ENCODE measurements at places on chromosomes 1 and 21. TPM values are rescaled to one million over a fixed set of nuclear protein-coding genes. Genes with fewer than 3 reads are reported as not detected.

- DNase-seq, result no peak
Observed at GRCh38 chr1:30686236-30686935, 37.0 kb downstream of the MATN1 start.

- DNase-seq, result no peak
Observed at GRCh38 chr1:54610048-54610447, 13.3 kb downstream of the FAM151A start.

GRCh38 chr1:63448731-63449246 lies 74.2 kb downstream of the ITGB3BP start:
- no peak for DNase-seq

GRCh38 chr1:233230011-233230410 lies 65.5 kb downstream of the PCNX2 start:
- no peak for DNase-seq

DNA sequence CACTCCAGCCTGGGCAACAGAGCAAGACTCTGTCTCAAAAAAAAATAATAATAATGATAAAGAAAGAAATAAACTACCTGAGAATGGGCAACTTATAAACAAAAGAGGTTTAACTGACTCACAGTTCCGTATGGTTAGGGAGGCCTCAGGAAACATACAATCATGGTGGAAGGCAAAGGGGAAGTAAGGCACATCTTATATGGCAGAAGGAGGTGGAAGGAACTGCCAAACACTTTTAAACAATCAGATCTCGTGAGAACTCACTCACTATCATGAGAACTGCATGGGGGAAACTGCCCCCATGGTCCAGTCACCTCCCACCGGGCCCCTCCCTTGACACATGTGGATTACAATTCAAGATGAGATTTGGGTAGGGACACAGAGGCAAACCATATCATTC lies 6.3 kb upstream of the EGLN1 start:
- DNase-seq, result no peak

GRCh38 chr1:191508239-191508638 lies 650.0 kb upstream of the RGS18 start:
- no peak for DNase-seq

GRCh38 chr21:43295066-43295958 lies 126.5 kb downstream of the CRYAA start:
- no peak for DNase-seq

- no peak for DNase-seq
Observed at GRCh38 chr1:231550448-231550781, 21.9 kb downstream of the TSNAX start.

- no peak for DNase-seq
Observed at GRCh38 chr1:77511440-77511840, 171.0 kb downstream of the ZZZ3 start.

The FOXO6 gene
- total RNA-seq, result 9.0 TPM

The LCE1D gene
- total RNA-seq, result not detected

The APOBEC4 gene
- total RNA-seq, result not detected

The WDR64 gene
- total RNA-seq, result not detected
